GM04504 (cell line): ENCODE measurements at places on chromosomes 6 and 20.

GRCh38 chr6:31190488-31190887 lies 20.0 kb upstream of the POU5F1 start:
- no peak for DNase-seq

DNA sequence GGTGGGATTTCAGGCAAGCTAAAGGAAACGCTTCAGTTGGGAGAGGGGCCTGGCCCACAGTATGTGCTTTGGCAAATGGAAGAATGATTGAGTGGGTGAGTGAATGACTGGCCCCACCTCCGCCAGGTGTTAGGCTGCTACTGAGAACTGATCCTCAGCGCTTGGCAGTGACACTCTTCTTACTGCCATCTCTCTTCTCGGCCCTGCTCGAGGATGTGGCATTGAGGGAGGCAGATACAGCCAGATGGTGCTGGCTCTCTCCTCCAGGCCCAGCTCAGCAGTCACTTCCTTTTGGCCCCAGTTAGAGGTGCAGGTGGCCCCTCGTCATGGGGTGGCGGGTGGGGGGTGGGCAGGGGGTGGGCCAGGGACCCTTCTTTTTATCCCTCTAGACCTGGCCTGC lies 38.9 kb upstream of the KCNK5 start:
- DNase-seq: no peak

DNA sequence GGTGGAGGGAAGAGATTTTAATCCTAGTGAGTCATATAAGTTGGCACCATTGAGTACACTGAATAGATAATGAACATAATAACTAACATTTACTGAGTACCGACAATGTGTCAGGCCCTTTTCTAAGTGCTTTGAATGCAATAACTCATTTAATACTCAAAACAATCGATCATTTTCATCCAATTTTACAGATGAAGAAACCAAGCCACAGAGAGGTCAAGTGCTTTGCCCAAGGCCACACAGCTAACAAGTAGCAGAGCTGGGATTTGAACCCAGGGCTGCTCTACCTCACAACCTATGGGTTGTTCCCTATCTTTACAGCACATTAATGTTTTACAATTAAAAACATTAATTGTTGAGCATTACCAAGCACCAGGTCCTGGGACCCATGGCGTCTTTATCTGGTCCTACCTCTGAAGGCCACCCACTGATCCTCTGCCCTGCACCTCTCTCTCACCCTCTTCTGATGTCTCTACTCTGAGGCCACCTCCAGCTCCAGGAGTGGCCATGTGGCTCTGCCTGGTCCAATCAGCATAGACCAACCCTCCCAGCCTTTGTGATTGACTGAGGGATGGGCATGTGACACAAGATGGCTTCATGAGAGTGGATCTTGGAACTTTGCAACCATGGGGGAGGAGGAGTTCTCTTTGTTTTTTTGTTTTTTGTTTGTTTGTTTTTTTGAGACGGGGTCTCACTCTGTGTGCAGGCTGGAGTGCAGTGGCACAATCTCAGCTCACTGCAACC lies 83.9 kb downstream of the KCNB1 start:
- DNase-seq: no peak

GRCh38 chr20:3890398-3890751 lies 1.2 kb downstream of the PANK2 start:
- DNase-seq: no peak

DNA sequence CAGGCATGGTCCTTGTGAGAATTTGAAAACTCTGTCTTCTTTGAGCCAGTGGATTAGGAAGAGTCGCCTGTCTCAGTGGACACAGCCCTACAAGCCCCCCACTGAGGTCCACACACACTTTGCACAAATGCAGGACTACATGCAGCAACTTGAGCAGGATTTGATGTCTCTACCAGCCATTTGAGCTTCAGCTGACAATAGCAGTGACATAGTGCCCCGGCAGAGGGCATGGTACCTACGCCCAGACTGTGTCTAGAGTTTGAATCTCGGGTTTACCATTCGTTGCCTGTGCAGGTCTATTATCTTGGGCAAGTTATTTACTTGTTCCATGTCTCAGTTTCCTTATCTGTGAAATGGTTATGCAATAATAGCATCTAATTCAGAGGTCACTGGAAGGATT lies 580.1 kb downstream of the TFAP2B start:
- no peak for DNase-seq

GRCh38 chr20:18645851-18646250 lies 58.0 kb downstream of the DTD1 start:
- no peak for DNase-seq

DNA sequence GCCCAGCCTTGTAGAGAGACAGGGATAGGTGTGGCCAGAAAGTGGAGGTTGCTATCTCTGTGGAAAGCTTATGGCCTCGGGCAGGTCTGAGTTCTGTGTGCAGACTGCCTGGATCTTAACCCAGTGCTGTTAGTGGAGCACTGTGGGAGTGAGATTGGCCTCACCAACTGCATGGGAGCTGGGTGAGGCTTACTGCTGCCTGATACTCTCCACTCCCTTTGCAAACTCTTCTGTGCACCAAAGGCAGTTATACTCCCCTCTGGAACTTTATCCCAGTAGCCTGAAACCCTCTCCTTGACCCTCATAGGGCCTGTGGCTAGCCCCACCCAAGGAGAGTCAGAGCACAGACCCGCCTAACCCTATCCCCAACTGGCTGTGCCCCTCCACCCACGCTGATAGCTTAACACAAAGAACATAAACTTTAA lies 41.4 kb upstream of the PKIB start:
- DNase-seq: no peak

DNA sequence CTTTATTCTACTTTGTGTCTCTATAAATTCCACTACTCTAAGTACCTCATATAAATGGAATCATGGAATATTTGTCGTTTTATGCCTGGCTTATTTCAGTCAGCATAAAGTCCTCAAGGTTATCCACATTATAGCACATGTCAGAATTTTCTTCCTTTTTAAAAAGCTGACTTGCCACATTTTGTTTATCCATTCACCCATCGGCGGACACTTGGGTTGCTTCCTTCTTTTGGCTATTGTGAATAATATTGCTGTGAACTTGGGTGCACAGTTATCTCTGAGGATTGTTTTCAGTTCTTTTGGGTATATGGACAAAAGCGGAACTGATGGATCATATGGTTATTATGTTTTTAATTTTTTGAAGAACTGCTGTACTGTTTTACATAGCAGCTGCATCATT lies 39.1 kb upstream of the ME1 start:
- no peak for DNase-seq

GRCh38 chr6:157628463-157628862 lies 194.6 kb upstream of the SNX9 start:
- DNase-seq: no peak

- DNase-seq: no peak
These were observed 84.0 kb upstream of the SLC22A16 start for GRCh38 chr6:110560239-110561007.

GRCh38 chr6:15956205-15957106 lies 172.4 kb upstream of the MYLIP start:
- DNase-seq: no peak

DNA sequence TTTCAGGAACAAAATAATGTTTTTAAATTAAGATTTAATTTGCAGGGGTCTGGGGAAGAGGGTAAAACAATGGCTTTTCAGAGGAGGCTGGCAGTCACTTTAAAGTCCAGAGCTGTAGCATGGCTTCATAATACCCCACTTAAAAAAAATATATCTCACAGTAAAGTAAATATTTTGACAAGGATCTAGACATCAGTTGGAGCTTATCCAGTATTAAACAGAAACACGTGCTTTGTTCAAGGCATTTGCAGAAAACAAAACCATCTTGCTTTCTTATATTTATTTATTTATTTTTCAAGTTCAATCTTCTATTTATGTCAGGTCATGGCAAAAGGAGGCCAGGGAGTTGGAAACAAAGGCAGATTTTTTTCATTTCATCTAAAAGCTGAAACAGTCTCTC lies 53.3 kb upstream of the PRL start:
- DNase-seq: no peak

- DNase-seq: no peak
These were observed 8.5 kb downstream of the TP53INP2 start for GRCh38 chr20:34712525-34713192.

GRCh38 chr20:20744170-20744725 lies 31.8 kb upstream of the RALGAPA2 start:
- no peak for DNase-seq

GRCh38 chr6:101543796-101544195 lies 150.3 kb downstream of the GRIK2 start:
- DNase-seq: no peak

- no peak for DNase-seq
These were observed 49.9 kb downstream of the RIN2 start for GRCh38 chr20:19807946-19808330.

GRCh38 chr20:2244993-2245392 lies 50.8 kb upstream of the TGM3 start:
- no peak for DNase-seq

DNA sequence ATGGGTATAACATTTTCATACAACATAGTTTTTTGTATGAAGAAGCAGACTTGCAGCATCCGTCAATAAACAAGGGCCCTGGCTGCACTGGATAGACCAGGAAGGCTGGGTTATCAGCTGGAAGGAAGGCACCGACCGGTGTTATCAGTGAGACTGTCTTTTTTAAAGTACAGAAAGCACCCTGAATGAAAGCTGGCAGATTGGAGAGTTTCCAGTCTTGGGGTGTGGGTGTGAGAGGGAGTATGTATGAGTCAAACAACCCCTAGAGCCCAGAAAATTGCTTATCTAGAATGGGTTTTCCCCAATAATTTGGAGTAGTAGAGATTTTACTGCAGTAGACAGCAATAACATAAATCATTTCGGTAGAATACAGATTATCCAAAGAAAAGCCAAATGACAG lies 42.4 kb downstream of the TXLNB start:
- no peak for DNase-seq
